ENCODE measurements at places on chromosomes 3 and 15. TPM values are rescaled to one million over a fixed set of nuclear protein-coding genes. Genes with fewer than 3 reads are reported as not detected.

The TRIM42 gene
- not detected for polyA plus RNA-seq

The IGSF10 gene
- polyA plus RNA-seq: not detected

The KLF15 gene
- polyA plus RNA-seq: not detected

The FRMD4B gene
- polyA plus RNA-seq: 19.6 TPM

The TNIK gene
- polyA plus RNA-seq: 1.8 TPM

The PRSS50 gene
- polyA plus RNA-seq: not detected

The DNAH12 gene
- polyA plus RNA-seq: not detected

The WNT5A gene
- polyA plus RNA-seq: not detected

The CAMKV gene
- not detected for polyA plus RNA-seq

The LRRIQ4 gene
- not detected for polyA plus RNA-seq

The SYNPR gene
- polyA plus RNA-seq: not detected

- DNase-seq: no peak
These were observed 272.8 kb upstream of the TTC14 start for GRCh38 chr3:180329187-180329586.

DNA sequence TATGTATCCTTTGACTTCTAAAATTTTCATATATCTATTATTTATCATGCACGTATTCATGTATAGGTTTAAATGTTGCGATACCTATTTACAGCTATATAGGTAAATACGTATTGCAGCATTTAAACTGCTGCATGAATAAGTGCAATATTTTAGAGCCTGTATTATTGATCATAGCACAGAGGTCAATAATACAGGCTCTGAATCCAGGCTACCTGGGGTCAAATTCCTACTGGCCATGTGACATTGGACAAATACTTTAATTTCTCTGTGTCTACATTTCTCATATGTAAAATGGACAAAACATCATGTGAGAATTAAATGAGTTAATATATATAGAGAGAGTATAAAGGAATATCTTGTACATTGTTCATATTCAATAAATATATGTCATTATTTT, 352.9 kb upstream of the ROBO2 start:
- no peak for DNase-seq

DNA sequence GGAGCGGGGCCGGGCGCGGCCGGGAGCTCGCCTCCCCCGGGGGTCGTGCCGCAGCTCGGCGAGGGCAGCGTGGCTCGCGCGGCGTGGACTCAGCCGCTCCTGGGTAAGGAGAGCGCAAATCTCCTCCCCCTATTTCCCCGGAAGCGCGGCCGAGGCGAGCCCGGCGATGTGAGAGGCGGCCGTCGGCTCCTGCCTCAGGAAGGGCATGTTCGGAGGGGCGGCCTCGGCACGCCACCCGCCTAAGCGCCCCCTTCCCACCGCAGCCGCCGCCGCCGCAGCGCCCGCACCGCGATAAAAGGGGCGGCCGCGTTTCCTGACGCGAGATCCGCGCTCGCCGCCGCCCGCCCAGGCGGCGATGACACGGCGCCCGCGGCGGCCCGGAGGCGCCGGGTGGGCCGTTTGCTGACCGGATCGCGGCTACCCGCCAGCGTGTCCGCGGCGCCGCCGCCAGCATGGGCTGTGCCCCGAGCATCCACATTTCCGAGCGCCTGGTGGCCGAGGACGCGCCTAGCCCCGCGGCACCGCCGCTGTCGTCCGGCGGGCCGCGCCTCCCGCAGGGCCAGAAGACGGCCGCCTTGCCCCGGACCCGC, at the start of gene PDE8A:
Gene PDE8A (plus strand): TSS at position 146 of the 590 bp plus-strand sequence. CDS start 307 bp downstream, at position 453.
- peak; percentile 35 for DNase-seq

DNA sequence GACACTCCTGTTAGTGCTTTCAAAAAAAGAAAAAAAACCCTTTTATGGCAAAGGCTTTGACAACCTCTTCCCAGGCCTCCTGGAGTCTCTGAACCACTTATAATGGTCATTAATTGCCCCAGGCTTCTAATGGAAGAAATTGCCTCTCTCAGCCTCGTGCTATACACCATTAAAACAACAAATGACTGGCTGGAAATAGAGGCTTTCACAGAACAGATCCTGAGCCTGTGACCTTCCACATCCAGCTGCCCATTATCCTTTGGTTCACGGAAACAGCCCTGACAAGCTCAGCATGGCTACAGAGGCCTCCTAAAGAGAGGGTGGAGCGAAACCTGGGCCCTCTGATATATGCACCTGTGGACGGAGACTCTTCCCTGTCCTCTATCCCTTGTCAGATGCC, 26.8 kb upstream of the MKRN3 start:
- DNase-seq: no peak

- DNase-seq: no peak
These were observed 605.5 kb upstream of the KCNMB2 start for GRCh38 chr3:177930771-177931170.

DNA sequence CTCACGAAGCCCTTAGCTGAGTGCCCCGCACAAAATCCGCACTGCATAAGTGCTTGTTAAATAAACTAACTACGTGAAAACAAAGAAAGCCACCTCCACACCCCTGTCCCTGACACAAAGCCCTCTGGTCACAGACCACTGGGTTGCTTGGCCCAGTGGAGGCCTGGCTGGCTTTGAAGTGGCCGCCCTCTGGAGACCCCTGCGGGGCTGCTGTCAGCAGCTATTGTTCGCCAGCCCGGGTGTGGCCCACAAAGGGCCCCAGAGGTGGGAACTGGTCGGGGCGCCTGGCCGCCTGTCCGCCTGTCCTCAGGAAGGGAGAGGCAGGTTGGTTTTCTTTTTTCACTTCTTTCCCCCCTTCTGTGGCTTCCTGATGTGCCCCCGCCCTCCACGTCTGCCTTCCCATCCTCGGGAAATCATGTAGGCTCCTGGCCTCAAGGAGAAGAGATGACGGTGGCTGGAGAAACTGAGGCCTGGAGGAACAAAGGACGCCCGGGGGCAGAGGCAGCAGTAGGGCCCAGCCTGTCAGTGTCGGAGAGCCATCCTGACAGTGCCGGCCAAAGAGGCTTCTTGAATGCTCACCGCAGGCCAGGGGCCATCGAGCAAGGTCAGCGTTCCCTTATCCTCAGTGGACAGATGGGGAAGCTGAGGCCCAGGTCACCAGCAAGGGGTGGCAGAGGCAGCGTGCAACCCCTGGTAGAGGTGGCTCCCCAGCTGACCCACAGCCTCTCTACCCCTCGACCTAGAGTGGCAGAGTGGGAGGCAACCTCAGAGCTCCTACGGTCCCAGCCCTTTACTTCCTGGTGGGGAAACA, 61.1 kb downstream of the SLC6A6 start:
- no peak for DNase-seq

- DNase-seq: no peak
These were observed 3.9 kb downstream of the SERF2 start for GRCh38 chr15:43795997-43796396.

DNA sequence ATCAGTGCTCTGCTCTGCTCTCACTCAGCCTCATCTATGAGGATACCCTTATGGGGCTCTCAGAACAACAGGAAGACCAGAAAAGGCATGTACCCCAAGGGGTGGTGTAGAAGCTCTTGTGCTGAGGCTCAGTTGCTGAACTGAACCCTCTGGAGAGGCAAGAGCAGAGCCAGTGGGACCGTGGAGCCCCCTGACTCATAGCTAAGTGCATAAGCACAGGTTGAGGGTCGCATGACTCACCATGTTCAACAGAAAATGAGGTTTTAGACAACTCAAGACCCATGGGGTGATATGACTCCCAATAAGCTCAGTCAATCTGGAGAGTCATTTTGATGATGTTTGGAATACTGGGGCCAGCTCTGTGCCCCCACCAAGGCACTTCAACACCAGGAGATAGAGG, 37.3 kb downstream of the CRYGS start:
- DNase-seq: no peak

GRCh38 chr3:21041621-21042020, 709.4 kb downstream of the ZNF385D start:
- DNase-seq: no peak

DNA sequence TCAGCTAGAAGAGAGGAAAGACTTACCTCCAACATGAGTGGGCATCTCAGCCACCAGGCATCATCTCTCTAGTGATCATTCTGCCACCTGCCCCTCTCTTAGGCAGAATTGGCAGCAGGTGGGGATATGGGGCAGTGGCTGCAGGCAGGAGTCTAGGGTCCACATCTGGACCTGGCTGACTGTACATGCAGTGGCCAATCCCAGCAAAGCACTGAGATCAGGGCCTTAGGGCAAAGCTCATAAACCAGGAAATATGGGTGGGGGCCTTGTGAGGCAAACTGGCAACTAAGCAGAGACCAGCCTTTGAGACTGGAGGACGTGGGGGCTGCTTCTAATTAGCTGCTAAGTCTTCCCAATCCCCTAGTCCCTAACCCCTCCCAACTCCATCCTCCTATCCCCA, 12.9 kb downstream of the POMGNT2 start:
- DNase-seq: no peak

DNA sequence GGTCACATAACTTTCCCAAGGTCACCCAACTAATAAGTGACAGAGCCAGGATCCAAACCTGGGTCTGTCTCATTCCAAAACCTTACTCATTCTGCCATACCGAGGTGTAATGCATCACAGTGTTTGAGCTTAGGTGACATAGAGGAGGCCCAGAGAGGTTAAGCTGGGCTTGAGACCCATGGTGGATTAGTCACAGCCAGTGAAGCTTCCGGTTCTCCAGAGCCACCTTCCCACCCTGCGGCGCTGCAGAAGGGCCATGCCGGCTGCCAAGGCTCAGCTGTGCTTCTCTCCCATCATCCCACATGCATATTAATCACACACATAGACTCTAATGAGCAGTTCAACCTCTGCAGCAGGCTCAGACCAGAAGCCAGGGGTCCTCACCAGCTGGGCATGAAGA, 42.2 kb downstream of the SPSB4 start:
- DNase-seq: no peak

- DNase-seq: peak; percentile 41
These were observed 31.7 kb downstream of the HMCES start for GRCh38 chr3:129310111-129311011.

- no peak for DNase-seq
These were observed 20.2 kb upstream of the SLC41A3 start for GRCh38 chr3:126104028-126104635.

All from CD14-positive monocyte (primary cell).